ENCODE measurements at places on chromosomes 2 and 18.

- no peak for DNase-seq
Observed at GRCh38 chr2:31365834-31366505, 48.6 kb downstream of the XDH start.

- DNase-seq = no peak
Observed at GRCh38 chr18:73840319-73840945, 307.2 kb downstream of the FBXO15 start.

DNA sequence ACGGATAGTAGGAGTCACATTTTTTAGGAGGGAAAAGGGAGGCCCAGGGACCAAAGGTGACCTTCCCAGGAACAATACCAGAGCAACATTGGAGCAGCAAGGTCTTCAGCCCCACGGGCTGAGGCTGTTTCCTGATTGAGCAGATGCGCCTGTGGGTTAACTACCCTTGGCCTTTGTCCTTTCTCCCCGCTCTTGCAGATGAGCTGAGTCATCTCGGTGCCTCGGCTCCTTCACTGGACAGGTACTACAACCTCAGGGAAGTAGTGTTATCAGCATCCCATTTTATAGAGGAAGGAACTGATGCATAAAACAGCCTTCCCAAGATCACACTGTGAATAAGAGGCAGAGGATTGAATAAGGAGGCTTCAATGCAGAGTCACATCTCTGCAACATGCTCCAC, 43.5 kb downstream of the DHRS9 start:
- DNase-seq = no peak

DNA sequence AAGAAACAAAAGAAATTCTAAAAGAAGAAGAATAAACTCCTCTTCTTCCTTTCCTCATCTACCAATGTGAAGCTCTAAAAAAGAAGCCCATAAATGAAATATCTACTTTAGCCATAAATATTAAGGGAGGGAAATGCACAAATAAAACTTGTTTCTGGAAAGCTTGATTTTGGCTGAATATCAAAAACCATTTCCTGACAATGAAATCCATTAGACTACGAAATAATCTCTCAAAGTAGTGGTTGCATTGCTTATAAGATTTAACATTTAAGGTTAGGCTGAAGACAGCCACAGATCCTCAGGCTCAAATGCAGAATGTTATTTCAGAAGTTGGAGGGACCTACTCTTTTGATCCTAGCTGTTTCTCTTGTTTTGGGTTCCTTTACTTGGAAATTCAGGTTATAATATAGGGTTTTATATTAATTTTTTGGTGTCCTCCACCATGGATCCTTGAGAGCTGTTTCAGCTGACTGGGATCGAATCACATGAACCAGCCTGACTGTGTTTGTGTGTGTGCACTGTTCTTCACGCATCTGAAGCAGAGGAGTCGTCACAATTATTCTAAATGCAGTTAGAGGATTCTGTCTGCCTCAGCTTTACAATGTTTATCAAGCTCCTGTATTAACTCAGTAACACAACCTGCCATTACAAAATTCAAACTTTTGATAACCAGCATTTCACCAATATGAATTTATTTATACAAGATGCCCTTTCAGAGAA, 474.8 kb downstream of the ARHGAP15 start:
- no peak for DNase-seq

GRCh38 chr2:149894226-149894625, 306.7 kb upstream of the MMADHC start:
- no peak for DNase-seq

GRCh38 chr2:235594041-235594440, 100.2 kb downstream of the AGAP1 start:
- DNase-seq = no peak

DNA sequence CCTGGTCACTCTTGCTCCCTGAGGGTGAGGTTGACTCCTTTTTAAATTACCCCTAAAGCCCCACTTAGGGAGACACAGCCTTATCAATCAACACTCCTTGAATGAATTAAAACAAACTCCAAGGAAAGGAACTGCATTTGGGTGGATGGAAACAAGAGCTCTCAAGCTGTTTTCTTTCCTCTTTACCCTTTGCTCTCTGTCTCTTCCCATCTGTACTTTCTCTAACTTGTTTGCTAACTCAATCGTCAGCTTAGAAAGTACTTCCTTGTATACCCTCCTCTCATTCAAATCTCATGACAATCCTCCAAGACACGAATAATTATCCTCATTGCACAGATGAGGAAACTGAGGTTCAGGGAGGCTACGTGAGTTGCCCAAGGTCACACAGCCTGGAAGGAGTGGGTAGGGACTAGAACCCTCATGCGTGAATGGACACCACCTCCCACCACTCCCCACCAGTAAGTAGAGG, 32.7 kb downstream of the ZFP36L2 start:
- DNase-seq = no peak

- DNase-seq = no peak
Observed at GRCh38 chr2:63876311-63876710, 34.6 kb downstream of the UGP2 start.

DNA sequence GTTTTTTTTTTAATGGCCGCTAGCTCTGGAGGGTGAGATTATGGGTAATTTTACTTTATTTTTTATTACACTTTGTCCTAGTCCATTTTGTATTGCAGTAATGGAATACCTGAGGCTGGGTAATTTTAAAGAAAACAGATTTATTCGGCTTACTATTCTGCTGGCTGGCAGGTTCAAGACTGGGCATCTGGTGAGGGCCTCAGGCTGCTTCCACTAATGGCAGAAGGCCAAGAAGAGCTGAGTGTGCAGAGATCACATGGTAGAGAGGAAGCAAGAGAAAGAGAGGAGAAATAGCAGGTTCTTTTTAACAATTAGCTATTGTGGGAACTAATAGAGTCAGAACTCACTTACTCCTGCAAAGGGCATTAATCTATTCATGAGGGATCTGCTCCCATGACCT, 52.4 kb upstream of the ARHGAP28 start:
- DNase-seq = no peak

DNA sequence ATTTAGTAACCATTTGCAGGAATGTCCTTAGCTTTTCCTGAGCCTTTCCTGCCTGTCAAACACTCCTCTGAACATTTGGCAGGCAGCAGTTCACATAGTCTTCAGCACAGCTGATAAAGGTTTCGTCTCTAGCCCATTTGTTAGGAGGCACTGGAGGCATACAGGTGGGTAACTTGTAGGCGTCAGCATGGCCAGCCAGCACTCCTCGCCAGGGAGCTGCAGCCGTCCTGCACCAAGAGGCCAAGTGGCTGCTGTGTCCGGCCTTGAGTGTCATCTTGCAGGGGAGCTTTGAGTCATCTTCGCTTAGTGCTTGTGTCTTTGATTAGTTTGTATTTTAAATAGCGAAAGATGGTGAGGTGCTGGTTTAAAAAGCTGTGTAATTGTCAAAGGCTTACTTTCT, 120.3 kb upstream of the NFATC1 start:
- DNase-seq = no peak

GRCh38 chr2:3348767-3349166, 28.9 kb downstream of the EIPR1 start:
- DNase-seq = no peak

- DNase-seq = no peak
Observed at GRCh38 chr2:65430603-65431420, 1.6 kb downstream of the SPRED2 start.

GRCh38 chr18:36401462-36401861, 103.9 kb downstream of the FHOD3 start:
- no peak for DNase-seq

DNA sequence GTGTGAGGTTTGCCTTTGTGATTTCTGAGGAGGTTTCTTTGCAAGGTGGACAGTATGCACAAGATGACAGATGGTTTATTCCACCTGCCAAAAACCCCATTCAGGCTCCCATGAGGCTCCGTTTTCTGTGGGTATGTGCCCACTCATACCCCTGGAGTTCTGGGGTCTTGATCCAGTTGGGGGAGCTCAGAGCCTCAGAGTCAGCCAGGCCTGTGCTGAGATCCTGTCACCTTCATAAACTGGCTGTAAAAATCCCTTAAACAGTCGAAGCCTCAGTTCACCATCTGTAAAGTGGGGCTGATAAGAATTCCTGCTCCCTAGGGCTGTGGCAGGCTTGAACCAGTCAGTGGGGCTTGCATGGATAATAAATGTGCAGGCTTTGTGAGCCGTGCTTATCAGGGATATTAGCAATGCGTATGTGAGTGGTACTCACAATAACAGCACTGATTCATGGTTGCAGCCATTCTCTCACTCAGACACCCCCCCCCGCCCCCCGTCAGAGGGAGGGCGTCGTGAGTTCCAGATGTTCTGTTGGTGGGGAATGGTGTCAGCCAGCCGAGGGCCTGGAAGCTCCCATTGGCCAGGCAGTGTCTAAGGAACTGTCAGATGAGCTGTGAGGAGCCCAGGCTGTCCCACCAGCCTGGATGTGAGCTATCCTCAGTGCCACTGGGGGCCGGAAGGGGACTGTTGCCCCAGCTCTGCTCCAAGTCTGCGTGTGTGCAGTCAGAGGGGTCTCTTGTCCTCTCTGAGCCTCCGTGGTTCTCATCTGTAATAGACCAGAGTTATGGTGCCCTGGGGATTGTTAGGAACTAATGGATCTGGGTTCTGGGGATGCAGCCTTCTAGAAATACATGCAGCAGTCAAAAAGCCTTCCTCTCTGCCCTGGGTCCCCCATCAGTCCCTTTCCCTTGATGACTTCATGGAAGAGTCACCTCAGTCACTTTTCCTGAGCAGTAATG, 51.7 kb downstream of the KCNIP3 start:
- no peak for DNase-seq

- no peak for DNase-seq
Observed at GRCh38 chr18:7755753-7756475, 188.8 kb downstream of the PTPRM start.

GRCh38 chr2:8926356-8926755, 77.1 kb downstream of the MBOAT2 start:
- no peak for DNase-seq

- DNase-seq = no peak
Observed at GRCh38 chr2:101362777-101363176, 24.5 kb downstream of the CREG2 start.

DNA sequence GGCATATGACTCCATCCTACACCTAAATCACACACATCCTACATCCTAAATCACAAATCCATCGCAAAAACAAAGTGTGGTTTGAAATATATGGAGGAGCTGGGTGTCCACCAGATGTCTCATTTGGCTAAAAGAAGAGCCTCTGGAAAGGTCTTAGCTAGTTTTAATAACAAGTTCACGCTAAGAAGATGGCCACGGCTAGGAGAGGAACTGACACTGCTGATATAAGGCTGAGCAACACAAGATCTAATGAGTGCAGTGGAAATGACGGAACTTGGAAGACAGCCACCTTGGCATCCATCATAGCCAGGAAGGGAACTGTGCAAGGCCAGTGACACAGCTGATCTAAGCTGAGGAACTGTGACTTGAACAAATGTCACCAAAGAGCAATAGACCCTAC, 60.0 kb upstream of the AGAP1 start:
- DNase-seq = no peak

GRCh38 chr2:202022755-202023154, 10.9 kb upstream of the FZD7 start:
- no peak for DNase-seq

- no peak for DNase-seq
Observed at GRCh38 chr18:68244786-68245185, 470.1 kb downstream of the TMX3 start.

GRCh38 chr18:23587220-23587642, 925 bp upstream of the NPC1 start:
- DNase-seq = no peak

DNA sequence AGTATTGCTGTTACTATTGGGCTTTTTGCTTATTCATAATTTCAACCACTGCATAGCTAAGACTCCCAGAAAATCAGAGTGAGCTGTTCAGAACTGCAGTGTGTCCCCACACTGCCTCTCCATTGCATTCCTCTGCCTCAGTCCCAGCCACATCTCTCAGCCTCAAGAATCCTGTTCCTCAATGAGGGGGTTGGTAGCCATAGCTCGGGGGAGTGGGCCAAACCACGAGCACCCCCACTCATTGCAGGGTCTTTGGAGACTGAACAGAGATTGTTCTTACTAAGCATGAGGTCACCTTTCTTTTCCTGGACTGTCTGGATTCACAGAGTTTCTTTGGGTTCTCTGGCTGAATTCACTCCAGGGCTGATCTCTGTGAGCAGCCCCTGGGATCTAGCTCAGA, 161.1 kb downstream of the GFPT1 start:
- DNase-seq = no peak

DNA sequence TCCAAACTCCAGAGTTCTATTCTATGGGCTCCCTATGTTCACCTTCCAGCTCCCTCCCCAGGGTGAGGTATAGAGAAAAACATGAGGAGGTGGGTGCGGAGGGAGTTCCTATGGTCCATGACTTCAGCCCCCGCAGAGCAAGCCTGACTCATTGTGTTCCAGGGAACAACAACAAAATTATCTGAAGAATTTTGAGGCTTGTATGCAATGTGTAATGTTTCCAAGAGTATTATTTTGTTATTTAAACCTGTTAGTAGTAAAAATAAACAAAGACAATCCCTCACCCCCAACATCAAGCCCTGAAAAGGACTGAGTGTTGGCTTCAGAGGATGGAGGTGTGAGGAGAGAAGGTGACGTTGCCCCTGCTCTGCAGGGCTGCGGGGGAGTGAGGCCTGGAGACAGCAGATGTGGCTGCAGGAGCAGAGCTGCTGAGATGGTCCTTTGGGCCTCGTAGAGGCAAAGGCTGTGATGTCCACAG, 29.0 kb downstream of the LAMA3 start:
- DNase-seq = no peak

- DNase-seq = no peak
Observed at GRCh38 chr2:233416199-233416598, 61.9 kb downstream of the DGKD start.

DNA sequence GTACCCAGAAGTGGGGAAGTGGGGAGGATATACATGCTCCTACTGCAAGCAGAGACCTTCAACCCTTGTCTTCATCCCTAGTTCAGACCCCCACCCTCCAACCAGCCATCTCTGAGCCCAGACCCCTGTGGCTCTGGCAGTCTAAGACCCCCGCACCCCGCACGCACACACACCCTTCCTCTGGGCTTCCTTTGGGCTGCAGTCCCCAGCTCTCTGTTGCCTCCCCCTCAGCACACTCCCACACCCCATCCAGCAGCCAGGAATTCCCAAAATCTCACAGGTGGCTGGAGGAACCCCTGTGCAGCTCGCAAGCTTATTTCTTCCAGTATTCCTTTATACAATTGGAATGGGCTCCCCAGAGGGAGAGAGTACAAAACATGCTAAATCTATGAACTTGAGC, 13.9 kb upstream of the GYPC start:
- no peak for DNase-seq

DNA sequence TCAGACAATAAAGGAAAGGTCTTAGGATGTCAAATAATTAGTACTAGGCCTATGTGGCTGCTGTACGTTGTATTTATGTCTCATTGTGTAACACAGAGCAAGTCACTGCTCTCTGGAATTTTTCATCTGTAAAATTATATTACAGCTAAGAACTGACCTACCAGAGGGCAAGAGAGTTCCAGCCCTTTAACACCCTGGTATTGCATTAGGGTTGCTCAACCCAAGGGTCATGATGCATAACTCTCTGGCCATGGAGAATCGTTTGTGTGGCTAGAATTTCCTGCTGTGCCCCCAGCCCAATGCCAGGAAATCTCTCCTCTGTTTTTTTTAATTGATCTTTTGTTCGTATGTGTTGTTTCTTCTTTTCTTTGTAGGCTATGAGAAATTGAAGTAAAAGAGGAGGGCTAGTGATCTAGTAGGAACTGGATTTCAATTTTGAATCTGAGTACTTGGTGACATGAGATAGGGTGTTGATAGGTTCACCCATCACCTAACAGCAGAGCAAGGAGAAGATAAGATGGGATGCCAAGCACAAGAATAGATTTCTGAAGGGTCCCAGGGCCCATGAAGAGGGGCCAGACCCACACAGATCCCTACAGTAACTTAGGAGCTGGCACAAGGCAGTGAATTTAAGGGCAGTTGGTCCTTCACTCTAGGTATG, 571.2 kb upstream of the TNP1 start:
- DNase-seq = no peak

All from iPS DF 6.9 (cell line).